ENCODE measurements at places on chromosomes 16 and 17.

DNA sequence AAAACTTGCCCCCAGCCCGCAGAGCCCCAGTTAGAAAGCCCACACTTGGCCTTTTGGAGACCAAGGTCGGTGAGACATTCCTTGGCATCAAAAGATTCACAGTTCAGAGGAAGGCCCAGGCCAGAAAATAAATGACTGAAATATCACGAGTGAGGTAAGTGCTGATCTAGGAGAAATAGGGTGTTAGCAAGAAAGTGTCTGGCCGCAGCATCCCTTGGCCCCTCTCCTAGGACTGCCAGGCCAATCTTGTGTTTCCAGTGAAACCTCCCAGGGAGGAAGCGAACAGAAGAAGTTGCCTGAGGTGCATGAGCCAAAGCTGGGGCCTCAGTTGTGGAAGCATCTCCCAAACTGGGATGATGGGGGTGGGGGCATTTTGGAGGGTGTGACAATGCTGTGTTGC, 22.5 kb upstream of the NSMCE1 start:
- DNase-seq, result no peak

DNA sequence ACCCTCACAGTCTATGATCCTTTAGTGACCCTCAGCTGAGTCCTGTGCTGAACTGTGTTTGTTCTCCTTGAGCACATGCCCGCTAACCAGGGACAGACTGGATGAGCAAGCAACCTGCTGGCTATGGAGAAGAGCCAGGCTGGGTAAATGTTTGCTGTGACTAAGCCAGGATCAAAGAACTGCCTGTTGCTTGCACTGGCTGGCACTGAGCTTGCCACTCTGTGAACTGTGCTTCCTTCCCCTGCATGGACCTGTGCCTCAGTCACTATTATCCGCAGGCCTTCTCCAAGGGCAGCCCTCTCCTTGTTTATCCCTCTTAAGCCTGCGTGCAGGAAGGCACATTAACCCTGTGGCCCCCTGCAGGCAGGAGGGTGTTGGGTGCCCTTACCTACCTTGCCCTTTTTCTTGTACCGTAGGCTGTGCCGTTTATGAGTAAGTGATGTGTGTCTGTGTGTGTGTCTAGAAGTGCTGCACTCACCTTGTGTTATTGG, 7.4 kb downstream of the PNPO start:
- no peak for DNase-seq

GRCh38 chr17:17669580-17670235, 11.6 kb upstream of the RAI1 start:
- no peak for DNase-seq

- no peak for DNase-seq
Measured at GRCh38 chr17:34099859-34100515, 155.1 kb upstream of the CCL2 start.

GRCh38 chr16:47392081-47392480, 68.8 kb downstream of the ITFG1 start:
- DNase-seq, result no peak

DNA sequence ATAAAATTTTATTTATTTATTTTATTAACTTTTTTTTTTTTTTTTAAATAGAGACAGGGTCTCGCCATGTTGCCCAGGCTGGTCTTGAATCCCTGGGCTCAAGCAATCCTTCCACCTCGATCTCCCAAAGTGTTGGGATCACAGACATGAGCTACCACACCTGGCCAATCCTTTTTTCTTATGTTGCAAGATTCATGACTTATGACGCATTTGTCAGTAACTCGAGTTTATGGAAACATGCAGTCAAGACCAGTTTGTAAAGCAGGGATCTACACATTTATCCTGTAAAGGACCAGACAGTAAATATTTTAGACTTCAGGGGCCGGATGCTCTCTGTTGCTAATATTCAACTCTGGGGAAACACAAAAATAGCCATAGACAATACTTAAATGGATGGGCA, 9.4 kb upstream of the MAP2K6 start:
- DNase-seq, result no peak

DNA sequence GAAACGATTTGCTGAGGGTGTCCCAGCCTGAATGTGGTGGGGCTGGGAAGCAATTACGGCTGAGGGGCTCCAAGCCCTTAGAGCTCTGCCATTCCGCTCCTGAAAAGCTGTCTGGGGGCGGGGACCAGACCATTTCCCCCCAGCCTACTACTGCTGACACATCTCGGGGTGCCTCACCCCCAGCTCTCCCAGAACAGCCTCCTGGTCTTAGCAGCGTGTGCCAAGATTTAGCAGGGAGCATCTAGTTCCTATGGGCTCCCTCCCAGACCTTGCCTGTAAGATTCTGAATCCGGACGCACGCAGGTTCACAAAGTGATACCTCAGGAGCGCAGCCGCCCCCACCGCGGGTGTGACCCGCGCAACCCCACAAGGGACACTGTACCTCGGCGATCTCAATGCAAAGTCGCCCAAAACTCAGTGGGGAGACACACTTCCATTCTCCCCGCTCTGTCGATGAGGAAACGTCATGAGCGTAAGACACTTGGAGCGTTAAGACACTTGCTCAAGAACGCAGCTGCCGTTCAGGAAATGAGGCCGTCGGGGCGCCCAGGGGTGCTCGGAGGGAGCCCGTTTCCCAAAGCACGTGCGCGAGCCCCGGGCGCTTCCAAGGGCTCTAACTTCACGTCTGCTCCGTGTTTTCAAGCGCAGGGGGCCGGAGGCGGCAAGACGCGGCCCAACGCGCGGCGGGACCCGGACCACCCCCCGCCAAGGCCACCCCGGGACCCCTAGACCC, 629 bp downstream of the GEMIN4 start:
- peak; percentile 11 for DNase-seq

DNA sequence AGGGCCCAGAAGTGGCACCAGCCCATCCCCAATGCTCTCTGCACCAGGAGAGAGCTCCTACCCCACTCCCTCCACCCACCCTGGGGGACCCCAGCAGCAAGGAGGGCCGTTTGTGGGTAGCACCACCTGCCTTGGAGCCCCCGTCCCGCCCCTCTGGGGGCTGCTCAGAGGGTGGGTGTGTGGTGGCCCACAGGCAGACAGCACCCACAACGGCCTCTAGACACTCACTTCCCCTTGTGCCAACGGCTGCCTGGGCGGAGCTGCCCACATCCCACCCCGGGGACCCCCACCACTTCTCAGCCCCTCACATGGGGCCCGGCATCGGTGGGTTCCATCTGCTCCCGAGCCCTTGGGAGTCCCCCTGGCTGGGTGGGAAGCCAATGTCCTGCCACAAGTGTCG, 33.3 kb downstream of the BAHCC1 start:
- no peak for DNase-seq

DNA sequence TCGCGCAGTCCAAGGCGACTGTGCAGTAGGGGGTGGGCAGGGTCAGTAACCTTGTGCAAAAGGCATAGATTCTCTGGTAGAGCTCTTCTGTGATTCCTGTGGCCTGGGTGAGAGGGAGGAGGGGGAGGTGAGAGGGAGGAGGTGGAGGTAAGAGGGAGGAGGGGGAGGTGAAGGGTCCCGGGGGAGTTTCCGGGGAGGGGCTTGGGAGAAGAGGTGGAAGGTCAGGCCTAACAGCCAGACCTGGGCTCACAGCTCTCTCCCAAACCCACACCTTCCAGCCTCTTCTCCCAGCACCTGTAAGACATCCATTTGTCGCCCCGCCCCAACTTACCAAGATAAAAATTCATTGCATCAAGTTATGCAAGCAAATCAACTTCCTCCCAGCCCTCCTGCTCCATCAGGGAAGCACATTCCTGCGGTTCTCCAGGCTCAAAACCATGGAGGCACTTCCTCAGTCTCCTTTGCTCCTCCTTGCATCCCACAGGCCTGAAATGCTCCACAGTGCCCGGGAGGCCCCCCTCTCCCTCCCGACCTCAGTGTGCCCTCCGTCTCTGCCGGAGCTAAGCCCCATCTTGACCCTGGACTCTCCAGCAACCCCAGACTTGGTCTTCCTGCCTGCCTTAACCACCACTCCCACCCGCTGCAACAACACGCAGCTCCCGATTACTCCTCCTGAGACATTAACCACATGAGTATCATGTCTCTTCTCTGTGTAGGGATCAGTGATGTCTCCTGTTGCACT, 30.5 kb downstream of the PIK3R6 start:
- DNase-seq, result no peak

DNA sequence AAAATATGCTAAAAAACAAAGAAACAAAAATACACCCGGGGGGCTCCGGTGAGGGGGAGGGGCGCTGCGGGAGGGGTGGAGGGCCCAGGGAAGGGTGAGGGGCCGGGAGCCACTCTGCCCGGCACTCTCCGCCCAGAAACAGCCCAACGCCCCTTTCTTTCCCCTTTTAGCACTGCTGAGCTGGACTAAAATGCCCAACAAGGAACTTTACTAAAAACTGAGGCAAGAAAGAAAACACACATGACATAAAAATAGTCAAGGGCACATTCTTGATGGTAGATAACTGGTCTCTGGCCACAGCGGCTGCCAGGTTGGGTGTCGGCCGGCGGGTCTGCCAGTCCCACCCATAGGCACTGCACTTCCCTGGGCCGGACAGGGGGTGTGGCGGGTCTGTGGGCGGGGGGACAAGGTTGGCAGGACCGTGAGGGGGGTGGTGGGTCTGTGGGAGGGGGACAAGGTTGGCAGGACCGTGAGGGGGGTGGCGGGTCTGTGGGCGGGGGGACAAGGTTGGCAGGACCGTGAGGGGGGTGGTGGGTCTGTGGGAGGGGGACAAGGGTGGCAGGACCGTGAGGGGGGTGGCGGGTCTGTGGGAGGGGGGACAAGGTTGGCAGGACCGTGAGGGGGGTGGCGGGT, 20.9 kb downstream of the METRNL start:
- DNase-seq, result no peak

GRCh38 chr17:65442691-65443090, 118.8 kb downstream of the AXIN2 start:
- no peak for DNase-seq

- DNase-seq, result no peak
Measured at GRCh38 chr17:56914581-56915273, 878 bp upstream of the TRIM25 start.

GRCh38 chr16:16868727-16869126, 489.8 kb downstream of the NPIPA7 start:
- no peak for DNase-seq

DNA sequence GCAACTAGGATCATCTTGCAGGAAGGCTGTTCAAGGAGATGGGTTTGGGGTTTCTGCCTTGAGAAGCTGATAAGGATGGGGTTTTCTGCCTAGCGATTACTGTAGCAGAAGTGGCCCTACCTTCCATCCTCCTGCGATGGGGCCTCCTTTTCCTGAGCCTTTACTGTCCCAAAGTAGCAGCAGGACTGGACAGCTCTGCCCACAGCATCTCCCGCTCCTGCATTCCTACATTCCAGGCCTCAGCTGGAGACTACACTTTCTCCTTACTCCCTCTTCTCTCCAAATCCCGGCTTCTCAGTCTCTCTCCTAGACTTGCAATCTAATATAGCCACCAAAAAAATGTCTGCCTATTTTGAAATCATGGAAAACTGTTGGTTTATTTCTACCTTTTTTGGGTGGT, 355.4 kb downstream of the CA10 start:
- DNase-seq, result no peak

DNA sequence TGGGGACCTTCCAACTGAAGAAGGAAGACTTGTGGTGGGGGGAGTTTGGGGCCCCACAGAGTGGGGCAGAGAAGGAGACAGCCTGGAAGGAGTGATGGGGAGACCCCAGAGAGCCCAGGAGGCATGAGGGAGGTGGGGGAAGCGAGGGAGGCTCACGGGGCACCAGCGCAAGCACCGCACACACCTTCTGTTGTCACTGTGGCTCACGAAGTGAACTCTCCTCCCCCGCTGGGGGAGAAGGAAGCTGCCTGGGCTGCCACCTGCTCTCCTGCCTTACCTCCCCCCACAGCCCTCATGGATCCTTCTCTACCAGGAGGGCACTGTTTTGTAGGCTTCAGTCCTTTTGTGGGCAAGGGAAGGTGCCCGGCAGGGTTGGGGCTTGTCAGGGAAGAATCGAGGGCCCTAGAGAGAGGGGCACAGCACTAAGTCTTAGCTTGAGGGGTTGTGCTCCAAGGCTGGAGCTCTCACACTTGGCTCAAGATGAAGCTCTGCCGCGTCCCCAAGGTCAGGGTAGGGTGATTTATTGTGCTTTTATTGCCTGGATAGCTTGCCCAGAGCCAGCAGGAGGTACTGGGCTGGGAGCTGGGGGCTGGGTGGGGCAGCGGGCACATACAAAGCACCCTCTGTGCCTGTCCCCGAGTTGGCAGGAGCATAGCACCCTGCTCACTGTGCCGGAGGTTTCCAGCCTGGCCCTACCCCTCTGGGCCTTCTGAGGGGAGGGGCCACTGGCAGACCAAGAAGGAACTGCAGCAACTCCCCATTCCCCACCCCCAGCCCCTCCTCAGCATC, 4.6 kb upstream of the STARD3 start:
- DNase-seq, result no peak

GRCh38 chr17:42750739-42751344, 6.0 kb upstream of the EZH1 start:
- no peak for DNase-seq

DNA sequence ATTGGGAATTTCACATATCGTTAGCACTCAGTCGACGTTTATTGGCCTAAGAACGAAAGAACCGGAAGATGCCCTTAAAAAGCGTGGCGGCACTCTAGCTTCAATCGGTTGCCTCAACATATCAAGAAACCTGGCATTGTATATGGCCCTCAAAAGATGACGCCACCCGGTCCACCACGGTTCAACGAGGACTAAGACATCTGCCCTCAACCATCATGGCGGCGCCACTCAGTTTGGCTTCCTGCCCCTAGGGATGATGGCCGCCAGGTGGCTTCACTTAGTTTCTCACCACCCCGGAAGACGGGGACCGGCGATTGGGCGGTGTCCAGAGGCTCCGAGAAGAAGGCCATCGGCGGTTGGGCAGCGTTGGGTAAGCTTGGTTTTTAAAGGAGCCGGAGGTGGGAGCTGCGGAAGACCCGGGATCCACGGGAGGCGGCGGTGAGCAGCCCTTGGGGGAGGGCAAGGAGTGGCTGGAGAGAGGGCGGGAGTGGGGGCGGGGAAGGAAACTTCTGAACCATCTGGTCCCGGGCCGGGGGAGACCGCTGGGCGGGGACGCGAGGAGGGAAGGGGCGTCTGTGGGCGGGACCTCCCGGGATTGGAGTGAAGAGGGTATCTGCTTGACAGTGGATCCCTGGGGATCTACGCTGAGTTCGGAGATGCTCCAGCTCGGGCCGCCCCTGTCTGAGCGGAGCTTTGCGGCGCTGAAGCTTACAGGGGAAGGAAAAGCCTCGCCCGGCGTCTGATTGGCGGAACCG, at the start of gene PRR14:
Gene PRR14 (plus strand): TSS at position 592 of the 755 bp plus-strand sequence. CDS start 686 bp downstream, outside the sequence.
- DNase-seq, result peak; percentile 96

- no peak for DNase-seq
Measured at GRCh38 chr17:80441133-80441578, 26.2 kb downstream of the ENDOV start.
